ENCODE measurements at places on chromosomes 2 and 18.

DNA sequence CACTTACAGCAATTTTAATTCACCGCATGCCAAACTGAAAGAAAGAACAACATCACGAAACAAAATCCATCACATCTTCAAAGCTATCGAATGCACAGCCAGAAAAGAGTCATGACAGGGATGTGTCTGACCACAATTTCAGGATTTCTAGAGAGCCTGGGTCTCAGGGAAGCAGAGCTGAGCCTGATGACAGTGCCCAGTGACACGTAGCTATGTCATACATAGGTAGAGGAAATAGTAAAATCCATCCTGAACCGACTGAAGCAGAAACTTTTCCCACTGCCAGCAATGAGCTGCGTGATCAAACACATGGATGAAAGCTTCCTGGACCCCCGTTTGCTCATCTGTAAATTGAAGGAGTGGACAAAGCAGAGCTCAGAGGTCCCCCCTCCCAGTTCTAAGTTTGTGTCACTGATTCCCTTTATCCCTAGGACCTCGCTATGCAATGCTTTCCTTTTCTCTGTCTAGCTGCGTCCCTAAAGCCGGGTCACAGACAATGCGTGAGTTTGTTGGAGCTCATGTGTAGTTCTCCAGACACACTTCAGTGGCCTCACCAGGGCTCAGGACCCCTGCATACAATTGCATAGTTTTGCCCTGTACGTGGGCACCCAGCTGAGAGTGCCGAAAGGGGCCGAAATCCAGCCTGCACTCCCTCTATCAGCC, 37.6 kb downstream of the CCBE1 start:
- H3K27ac ChIP-seq, result peak overlapping the region; percentile 17
- H3K4me1 ChIP-seq, result peaks cover 4% of the 10 kb centered on the region
- no peaks in the 10 kb centered on the region for H3K27me3 ChIP-seq
- DNase-seq, result no peak

DNA sequence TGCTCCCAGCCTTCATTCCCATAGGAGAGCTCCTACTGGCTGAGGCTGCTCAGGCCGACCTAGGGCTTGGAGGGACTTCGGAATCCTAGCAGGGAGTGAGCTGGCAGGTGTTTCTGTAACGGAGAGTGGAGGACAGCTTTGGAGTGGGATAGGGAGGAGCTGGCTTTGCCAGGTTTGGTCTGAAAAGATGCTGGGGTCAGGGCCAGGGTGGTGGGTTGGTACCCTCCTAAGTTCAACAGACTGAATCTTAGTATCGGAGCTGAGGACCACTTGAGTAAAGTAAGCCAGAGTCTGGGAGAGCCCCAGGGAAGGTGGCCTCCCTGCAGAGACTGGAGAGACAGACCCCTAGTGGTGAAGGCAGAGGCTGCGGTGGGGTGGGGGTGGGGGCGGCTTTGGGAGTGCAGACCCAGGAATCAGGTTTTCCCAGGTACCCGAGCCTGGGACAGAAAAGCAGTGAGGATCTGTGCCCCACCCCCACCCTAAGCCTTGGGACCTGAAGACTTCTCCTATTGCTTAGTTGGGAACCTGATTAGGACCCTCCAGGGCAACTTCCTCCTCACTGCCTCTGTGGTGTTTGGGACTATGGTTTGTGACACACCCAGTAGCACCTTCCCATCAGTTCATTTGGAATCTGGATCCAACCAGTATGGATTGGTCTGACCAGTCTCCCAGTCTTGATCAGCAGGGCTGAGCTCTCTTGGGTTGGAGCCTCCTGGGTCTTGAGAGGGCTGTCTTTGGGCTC, 3.0 kb downstream of the CNNM4 start:
- H3K4me3 ChIP-seq, result peak overlapping the region; percentile 76
- peak overlapping the region; percentile 36 for H3K27ac ChIP-seq
- H3K4me1 ChIP-seq, result peaks cover 42% of the 10 kb centered on the region

DNA sequence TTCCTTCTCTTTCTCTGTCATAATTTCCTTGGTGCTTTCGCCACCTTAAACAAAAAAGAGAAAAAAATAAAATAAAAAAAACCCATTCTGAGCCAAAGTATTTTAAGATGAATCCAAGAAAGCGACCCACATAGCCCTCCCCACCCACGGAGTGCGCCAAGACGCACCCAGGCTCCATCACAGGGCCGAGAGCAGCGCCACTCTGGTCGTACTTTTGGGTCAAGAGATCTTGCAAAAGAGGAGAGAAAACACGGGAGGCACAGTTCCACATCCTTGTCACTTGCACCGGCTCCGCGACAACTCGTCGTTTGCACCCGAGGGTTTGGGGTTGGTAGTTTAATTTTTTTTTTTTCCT, 1.8 kb upstream of the SP9 start:
- no peak overlapping the region for H3K27ac ChIP-seq
- peaks cover 24% of the 10 kb centered on the region for H3K4me1 ChIP-seq
- peaks cover 100% of the 10 kb centered on the region for H3K27me3 ChIP-seq
- no peak for DNase-seq
- no peak overlapping the region for H3K4me3 ChIP-seq

DNA sequence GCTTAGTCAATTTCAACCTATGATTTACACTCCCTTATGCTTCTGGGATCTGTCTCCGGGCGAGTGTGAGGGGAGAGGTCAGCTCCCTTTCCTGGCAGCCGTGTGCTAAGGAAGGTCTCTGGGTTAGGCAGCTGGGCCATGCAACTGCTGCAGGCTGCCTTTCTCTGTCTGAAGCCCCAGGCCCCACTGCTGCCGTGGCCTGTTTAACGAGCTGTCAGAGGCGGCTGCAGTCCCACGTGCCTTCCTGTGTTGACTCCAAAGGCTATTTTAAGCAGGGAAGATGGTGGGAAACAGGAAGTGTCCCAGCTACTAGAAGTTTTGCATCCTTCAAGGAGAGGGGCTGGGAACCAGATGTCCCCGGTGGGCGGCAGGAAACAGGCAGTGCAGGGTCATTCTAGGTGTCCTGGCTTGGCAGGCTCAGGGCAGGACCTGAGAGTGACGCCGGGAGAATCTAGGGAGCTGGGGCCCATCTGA, 186.4 kb downstream of the TNS1 start:
- peaks cover 100% of the 10 kb centered on the region for H3K36me3 ChIP-seq
- no peak overlapping the region for H3K4me3 ChIP-seq
- DNase-seq, result no peak
- H3K27ac ChIP-seq, result peak overlapping the region; percentile 70
- H3K27me3 ChIP-seq, result no peaks in the 10 kb centered on the region
- H3K4me1 ChIP-seq, result peaks cover 35% of the 10 kb centered on the region

GRCh38 chr2:210230518-210230917, 5.3 kb upstream of the ACADL start:
- no peaks in the 10 kb centered on the region for H3K4me1 ChIP-seq
- no peak overlapping the region for H3K4me3 ChIP-seq
- peaks cover 11% of the 10 kb centered on the region for H3K27me3 ChIP-seq
- H3K27ac ChIP-seq, result no peak overlapping the region
- H3K36me3 ChIP-seq, result no peaks in the 10 kb centered on the region

- H3K27me3 ChIP-seq, result no peaks in the 10 kb centered on the region
- H3K27ac ChIP-seq, result peak overlapping the region; percentile 63
- DNase-seq, result no peak
- H3K4me3 ChIP-seq, result no peak overlapping the region
Measured at GRCh38 chr18:48662011-48662661, 123.3 kb downstream of the CTIF start.

GRCh38 chr2:187715590-187715989, 161.4 kb upstream of the TFPI start:
- DNase-seq, result no peak
- no peaks in the 10 kb centered on the region for H3K4me1 ChIP-seq
- H3K27ac ChIP-seq, result no peak overlapping the region
- no peaks in the 10 kb centered on the region for H3K27me3 ChIP-seq

DNA sequence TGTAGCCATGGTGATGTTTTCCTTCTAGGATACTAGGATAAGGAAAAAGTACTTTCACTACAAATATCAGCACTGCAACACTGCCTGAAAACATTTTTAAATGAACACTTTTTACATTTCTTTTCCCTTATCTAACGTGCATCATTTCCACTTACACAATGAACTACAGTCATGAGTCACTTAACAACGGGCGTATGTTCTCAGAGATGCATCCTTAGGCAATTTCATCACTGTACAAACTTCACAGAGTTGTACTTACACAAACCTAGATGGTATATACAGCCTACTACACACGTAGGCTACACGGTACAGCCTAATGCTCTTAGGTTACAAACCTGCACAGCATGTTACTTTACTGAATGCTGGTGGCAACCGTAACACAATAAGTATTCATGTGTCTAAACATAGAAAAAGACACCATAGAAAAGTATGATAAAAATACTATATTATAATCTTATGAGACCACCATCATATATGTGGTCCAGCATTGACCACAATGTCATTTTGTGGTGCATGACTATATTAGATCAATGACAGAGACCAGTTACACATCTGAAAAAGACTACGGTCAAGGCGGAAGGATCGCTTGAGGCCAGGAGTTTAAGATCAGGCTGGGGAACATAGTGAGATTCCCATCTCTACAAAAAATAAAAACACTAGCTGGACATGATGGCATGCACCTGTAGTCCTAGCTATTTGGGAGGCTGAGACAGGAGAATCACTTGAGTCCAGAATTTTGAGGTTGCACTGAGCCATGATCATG, 39.8 kb downstream of the WDR33 start:
- no peak overlapping the region for H3K27ac ChIP-seq
- H3K4me3 ChIP-seq, result no peak overlapping the region
- no peaks in the 10 kb centered on the region for H3K4me1 ChIP-seq
- no peaks in the 10 kb centered on the region for H3K27me3 ChIP-seq
- H3K36me3 ChIP-seq, result peaks cover 43% of the 10 kb centered on the region

DNA sequence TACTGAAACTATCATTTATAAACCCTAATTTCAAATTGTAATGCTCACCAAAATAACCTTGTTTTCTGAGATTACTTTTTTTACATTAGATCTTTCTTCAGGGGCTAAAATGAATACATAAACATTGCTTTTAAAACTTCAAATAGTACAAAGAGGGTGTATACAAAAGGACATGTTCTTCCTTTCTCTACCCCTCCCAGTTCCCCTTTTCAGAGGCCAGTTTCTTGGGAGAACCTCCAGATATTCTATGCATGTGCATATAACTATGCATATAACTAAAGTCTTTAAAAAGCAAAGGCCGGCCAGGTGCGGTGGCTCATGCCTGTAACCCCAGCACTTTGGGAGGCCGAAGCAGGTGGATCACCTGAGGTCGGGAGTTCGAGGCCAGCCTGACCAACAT, 10.6 kb upstream of the FAM117B start:
- no peak for DNase-seq
- no peaks in the 10 kb centered on the region for H3K4me1 ChIP-seq
- H3K27me3 ChIP-seq, result no peaks in the 10 kb centered on the region
- H3K4me3 ChIP-seq, result no peak overlapping the region
- H3K36me3 ChIP-seq, result no peaks in the 10 kb centered on the region
- no peak overlapping the region for H3K27ac ChIP-seq

DNA sequence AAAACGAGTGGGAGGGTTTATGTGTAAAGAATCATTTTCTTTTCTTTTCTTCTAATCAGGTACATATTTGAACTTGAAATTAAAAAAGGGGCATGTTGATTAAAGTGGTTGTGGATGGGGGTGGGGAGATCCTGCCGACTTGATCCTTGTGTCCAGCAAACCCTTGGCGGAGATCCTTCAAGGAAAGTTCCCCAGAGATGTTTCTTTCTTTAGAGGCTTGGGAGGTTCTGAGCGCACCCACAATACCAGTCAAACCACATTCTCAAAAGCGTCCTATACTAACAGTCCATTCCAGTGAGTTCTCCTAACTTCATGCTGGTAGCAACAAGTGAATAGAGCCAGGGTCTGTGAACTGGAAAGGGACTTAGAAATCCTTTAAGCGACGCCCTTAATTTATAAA, 49.2 kb downstream of the MYCN start:
- H3K27me3 ChIP-seq, result no peaks in the 10 kb centered on the region
- H3K4me3 ChIP-seq, result no peak overlapping the region
- no peak for DNase-seq
- no peak overlapping the region for H3K27ac ChIP-seq
- no peaks in the 10 kb centered on the region for H3K36me3 ChIP-seq
- H3K4me1 ChIP-seq, result no peaks in the 10 kb centered on the region

DNA sequence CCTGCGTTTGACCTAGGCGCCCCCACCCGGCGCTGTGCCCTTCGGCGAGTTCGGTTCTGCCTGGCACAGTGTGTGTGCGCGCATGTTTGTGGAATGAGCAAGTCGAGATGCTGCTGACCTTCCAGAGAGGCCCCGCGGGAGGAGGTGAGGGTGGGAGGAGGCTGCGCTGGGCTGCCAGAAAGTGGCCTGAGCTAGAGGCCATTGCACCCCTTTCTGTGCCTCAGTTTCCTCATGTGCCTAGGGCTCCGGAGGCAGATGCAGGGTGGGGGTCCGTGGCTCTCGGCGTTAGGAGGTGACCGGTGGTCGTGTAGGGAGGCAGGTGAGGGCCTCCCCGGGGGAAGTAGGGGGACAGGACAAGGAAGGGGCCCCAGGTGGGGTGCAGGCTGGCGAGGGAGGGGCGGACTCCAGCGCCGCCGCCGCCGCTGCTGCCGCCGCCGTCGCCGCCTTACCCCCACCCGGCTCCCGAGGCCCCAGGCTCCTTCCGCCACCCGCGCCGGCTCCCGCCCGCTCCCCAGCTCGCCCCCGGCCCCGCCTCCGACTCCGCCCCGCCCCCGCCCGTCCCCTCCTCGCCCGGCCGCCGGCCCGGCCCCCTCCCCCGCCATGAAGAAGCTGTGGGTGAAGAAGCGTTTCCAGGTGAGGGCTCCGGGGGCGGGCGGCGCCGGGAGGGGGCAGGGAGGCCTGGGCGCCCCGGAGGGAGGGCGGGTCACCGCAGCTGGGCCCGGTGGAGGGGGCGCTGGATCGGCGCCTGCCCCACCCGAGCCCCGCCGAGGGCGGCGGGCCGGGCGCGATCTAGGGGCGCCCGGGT, 7.0 kb downstream of the SPEG start:
- H3K4me1 ChIP-seq, result peaks cover 9% of the 10 kb centered on the region
- H3K36me3 ChIP-seq, result no peaks in the 10 kb centered on the region
- peak overlapping the region; percentile 40 for H3K4me3 ChIP-seq
- peaks cover 24% of the 10 kb centered on the region for H3K27me3 ChIP-seq

- no peak overlapping the region for H3K27ac ChIP-seq
- H3K27me3 ChIP-seq, result peaks cover 7% of the 10 kb centered on the region
- H3K4me3 ChIP-seq, result no peak overlapping the region
- no peak for DNase-seq
- no peaks in the 10 kb centered on the region for H3K36me3 ChIP-seq
- no peaks in the 10 kb centered on the region for H3K4me1 ChIP-seq
Measured at GRCh38 chr18:31506024-31506742, 8.2 kb downstream of the DSG2 start.

DNA sequence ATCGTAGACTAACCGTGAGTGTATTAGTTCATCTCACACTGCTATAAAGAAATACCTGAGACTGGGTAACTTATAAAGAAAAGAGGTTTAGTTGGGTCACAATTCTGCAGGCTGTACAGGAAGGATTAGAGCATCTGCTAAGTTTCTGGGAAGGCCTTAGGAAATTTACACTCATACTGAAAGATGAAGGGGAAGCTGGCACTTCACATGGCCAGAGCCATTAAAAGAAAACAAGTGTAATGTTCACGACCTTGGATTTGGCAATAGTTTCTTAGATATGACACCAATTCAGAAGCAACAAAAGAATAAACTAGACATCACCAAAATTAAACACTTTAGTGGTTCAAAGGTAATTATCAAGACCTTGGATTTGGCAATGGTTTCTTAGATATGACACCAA, 23.8 kb downstream of the ABCB11 start:
- H3K4me3 ChIP-seq, result no peak overlapping the region
- H3K27ac ChIP-seq, result no peak overlapping the region
- H3K27me3 ChIP-seq, result no peaks in the 10 kb centered on the region
